Stimulated activated CD8-positive, alpha-beta memory T cell treated with anti-CD3 and anti-CD28 coated beads, Interleukin-4, amount 100 ng/mL, for 1 hour (primary cell): ENCODE measurements at places on chromosomes 2 and 18.

DNA sequence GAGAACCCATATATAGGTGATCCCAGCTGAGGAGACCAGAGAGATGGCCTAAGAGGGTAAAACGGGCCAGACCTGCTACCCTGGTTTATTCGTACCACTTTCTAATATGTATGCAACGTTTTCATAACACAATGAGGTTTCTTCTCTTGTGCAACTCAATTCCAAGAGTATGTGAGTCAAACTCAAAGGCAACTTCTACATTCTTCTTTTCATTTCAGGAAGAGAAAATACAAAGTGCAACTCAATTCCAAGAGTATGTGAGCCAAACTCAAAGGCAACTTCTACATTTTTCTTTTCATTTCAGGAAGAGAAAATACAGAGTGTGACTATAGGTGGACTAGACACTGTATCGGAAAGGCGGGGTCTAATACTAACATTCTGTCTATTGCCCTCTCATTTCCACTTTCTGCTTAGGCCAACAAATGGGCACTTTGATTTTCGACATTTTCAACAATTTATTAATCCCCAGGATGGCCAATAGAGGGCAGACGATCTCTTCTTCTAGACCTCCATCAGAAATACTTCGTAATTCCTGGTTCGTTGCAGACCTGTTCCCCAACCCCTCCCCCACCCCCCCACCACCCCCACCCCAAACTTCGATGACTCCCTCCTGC lies 3.7 kb upstream of the CRIM1 start:
- DNase-seq, result no peak

- DNase-seq, result no peak
These were observed 271 bp upstream of the RBM43 start for GRCh38 chr2:151261977-151262291.

DNA sequence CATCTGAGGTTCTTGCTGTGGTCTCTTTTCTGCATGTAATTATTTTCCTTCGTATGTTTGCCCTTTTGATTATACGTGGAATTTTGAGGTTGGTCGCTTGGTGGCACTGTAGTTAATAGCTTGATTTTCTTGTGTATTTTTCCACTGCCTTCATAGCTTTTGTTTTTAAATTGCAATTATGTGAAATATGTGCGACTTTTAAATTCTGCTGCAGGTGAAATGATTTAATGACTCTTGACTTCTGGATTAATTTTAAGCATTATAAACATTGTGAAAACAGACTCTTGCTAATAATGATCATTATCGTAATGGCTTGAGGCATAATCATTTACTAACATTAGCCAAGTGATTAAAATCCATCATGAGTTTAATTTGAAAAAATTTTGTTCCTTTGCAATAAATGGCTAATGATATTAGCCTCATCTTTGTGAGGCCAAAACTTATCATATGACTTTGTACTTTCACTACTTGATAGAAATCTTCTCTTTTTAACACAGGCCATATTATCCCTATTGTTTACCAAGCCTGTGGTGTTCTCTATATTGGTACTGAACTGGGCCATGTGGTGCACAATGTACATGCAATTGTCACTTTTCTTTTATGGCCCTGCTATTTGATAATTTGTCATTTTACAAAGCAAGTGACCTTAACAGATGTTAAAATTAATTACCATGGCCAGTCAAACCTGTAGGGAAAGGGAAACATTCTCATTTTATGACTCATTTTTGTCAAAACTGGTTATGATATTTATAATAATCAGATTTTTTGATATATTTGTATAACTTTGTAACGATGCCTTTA lies 62.8 kb upstream of the NEUROD1 start:
- no peak for DNase-seq

DNA sequence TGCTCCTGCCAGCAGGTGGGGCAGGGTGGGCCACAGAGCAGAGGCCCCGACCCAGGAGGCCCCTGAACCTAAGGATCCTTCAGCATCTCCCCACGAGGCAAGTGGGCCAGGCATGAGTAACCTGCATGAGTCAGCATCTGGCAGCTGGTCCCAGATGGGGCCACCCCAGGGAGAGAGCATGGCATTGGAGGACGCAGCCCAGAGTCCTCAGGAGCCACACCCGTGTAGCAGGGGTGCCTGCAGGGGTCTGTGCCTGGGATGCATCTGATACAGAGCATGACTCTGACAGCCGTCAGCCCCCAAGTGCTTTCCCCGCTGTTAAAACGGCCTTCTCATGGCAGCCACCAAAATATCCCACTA lies 185.6 kb upstream of the SALL3 start:
- DNase-seq, result no peak

DNA sequence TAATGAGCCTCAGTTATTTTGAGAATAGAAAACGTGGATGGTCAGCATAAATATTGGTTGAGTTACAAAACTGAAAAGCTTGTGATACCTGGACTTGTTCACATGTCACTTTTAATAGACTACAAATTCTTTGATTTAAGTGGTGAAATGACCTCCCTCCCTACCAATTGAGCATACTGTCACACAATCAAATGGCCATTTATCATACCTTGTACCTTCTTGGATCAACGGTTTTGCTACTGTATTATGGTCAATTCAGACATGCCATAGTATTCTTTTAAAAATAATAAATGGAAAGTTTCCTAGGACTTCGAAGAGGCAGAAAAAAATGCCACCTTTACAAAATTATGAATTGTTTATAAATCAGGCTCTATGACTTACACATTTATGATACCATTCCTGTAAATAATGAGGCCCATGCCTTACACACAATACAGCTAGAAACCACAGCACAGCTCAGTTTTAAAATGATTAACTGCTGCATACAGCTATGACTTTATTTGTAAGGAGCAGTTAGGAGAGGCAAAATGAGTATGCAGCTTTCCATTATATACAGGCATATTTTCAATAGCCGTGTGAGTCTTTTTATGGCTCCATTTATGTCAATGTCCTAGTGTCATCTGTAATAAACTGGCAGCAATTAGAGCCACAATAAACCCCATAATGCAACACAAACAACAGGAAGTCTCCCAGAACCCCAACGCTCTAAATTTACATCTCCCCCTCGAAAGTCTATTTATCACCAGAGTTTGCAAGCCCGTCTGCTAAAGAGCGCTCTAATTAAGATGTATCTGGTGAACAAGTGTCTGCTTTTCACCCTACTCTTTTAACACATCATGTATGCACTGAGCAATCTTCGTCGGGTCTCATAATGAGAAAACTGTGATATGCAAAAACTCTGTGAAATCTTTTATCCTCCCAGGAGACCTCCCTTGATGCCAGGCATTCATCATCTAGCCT lies 176.1 kb downstream of the ZNF521 start:
- DNase-seq, result no peak

DNA sequence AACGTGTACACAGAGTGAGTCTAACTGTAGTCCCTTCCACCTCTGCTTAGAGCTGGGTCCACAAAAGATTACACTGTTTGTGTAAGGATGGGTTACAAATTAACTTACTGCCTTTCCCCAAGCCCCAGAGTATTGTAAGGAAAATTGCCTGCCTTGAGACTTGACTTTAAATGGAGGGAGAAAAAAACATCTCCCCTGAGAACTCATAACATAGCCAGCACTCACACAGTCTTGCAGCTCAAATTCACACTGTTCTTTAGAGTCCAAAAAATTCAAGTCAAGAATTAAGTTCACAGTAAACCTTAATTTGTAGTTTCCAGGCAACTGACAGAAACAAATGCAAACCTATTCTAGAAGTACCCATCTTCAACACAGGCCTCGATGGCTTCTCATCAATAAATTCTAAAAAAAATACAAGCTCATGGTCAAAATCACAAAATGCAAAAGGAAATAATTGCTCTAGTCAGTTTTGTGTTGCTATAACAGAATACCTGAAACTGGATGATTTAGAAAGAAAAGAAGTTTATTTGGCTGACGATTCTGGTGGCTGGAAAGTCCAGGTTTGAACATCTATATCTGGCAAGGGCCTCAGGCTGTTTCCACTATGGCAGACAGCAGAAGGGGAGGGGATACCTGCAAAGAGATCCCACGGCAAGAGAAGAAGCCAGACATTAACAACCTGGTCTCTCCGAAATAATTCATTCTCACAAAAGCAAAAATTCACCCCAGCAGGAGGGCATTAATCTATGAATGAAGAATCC lies 34.6 kb upstream of the TMEM17 start:
- DNase-seq, result no peak

DNA sequence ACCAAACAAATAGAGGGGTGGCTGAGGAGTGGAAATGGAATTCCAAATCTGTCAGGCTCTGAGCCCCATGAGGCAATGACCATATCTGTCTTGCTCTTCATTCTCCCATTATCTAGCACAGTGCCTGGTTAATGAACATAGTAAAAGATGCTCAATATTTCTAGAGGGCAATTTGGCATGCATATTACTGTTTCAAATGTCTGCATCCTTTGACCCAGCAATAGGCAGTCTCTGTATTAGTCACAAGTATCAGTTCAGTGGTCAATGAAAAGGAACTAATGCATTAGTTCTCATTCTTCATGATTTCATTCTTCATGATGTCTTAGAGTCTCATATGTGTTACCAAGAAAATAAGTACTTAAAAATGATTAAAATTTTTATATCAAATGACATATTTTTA lies 28.4 kb upstream of the MALL start:
- no peak for DNase-seq

- DNase-seq, result no peak
These were observed 98.9 kb downstream of the RTP5 start for GRCh38 chr2:241968417-241968816.

DNA sequence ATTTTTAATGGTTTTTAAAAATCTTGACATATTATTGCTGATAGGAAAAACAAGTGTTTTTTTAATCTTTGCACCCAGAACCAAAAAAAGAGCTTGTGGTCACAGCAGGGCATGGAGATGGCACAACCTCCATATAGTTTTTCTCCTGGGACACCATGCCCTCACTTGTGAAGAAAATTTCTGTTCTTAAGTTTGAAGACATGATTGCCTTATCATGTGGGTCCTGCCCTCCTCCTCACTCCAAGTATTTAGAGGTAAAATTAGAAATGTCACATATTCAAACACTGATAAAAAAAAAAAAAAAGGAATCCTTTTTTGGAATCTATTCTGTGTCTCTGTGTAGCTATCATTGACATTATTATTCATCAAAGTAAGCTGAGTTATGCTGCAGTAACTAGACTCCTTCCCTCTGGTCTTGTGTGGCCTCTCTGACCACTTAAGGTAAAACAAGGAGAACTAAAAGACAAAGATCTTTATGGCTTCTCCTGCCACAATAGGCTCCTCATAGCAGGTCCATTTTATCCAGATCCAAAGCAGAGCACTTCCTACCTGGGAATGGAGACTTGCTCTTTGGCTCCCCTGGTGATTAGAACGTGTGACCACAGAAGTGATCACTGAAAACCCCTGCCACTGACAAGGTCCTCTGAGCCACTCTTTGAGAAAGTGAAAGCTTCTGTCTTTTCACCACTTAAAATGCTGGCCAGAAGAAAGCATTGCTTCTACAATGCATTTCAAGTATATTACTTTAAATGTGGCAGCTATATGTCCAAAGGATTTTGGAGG lies 19.8 kb downstream of the ADD2 start:
- DNase-seq, result no peak

- no peak for DNase-seq
These were observed 91.5 kb upstream of the PARD3B start for GRCh38 chr2:204453730-204454167.

GRCh38 chr2:197919487-197919886 lies 115.1 kb downstream of the PLCL1 start:
- no peak for DNase-seq

DNA sequence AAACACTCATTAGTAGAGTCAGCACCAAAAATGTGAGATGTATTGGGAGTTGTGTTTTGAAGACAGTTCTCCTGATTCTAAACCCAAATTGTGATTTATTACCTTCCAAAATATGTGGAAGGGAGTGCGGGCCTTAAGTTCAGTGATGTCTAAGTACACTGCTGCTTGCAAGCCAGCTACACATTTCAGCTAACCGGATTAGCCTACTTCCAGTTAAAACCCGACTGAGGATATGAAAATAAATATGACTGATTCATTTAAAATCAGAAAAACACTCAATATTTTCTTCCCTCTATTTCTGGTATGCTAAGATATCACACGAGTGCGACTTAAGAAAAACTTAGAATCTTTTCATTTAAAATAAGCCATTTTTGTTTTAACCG lies 907 bp downstream of the FHL2 start:
- no peak for DNase-seq

- no peak for DNase-seq
These were observed 309.0 kb upstream of the GULP1 start for GRCh38 chr2:187982668-187983067.

DNA sequence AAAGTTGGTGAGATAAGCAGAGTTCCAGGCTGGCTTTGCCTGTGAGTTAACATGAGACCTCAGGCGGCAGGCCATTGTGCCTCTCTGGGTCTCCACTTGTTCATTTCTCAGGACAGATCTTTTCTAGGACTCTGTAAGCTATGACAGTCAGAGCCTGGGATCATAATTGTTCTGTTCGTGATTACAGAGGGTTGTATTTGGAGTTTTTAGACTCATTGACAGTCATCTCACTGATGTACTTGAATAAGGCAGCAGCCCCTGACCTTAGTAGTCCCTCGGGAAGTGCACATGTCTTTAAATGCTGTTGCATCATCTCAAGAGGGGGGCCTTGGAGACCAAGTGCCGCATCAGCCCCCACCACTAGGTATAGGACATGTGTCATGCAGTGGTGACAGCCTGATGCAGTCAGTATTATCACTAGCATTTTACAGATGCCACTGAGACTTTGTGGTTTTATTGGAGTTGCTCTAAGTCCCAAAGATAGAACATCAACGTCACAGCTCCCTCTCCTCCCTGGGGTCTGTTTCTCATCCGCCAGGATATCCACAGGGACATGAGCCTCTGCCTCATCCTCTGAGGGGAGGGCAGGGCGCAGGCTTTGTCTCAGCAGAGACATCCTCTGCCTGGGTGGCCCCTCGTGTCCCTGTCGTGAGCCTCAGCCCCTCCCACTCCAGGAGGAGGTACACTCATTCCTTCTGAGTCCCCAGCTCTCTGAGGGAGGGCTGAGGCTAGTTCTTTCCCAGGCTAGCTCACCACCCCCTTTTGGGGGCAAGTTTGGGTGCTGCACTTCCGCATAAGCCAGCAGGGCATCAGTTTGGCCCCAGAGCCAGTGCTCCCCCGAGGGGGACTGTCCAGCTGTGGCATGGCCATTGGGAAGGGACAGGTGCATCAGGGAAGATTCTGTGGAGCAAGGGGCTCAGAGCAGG lies 14.1 kb downstream of the GLI2 start:
- no peak for DNase-seq

- DNase-seq, result no peak
These were observed 40.6 kb downstream of the GREB1 start for GRCh38 chr2:11574176-11575046.

DNA sequence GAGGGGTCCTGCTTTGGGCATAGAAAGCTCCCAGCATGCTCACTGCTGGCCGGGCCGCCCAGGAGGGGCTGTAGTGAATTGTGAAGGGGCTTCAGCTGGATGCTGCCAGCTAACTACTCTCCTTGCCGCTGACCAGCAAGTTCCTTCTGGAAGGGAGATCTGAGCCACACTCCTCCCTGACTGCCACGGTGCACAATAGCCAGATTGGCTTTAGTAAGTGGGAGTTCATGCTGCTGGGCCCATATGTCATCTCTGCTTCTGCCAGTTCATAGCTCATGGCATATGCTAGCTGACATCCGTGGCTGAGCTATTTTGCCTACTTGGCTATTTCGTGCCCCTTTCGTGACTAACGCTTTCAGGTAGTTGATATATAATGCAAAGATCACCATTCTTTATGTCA lies 51.6 kb upstream of the ROCK2 start:
- DNase-seq, result no peak

- no peak for DNase-seq
These were observed 33.0 kb upstream of the GLS start for GRCh38 chr2:190847504-190848081.
